ENCODE measurements at places on chromosomes 11 and 22. TPM values are rescaled to one million over a fixed set of nuclear protein-coding genes. Genes with fewer than 3 reads are reported as not detected.

FGF19 gene
- not detected for polyA plus RNA-seq

BATF2 gene
- not detected for polyA plus RNA-seq

TRPM5 gene
- not detected for polyA plus RNA-seq

CBLIF gene
- polyA plus RNA-seq: not detected

MPZL2 gene
- 1.2 TPM for polyA plus RNA-seq

ART1 gene
- polyA plus RNA-seq: not detected

CYTH4 gene
- 54.6 TPM for polyA plus RNA-seq

SH3BP1 gene
- 25.6 TPM for polyA plus RNA-seq

OR8G1 gene
- polyA plus RNA-seq: not detected

TMPRSS4 gene
- not detected for polyA plus RNA-seq

RAB39A gene
- not detected for polyA plus RNA-seq

PYGM gene
- 0.49 TPM for polyA plus RNA-seq

ELMOD1 gene
- not detected for polyA plus RNA-seq

OMP gene
- polyA plus RNA-seq: not detected

MAP6 gene
- polyA plus RNA-seq: not detected

TRIM48 gene
- not detected for polyA plus RNA-seq

ZNF408 gene
- polyA plus RNA-seq: 11.7 TPM

MISFA gene
- not detected for polyA plus RNA-seq

THRSP gene
- not detected for polyA plus RNA-seq

RTN4RL2 gene
- not detected for polyA plus RNA-seq

TLCD5 gene
- polyA plus RNA-seq: not detected

F2 gene
- not detected for polyA plus RNA-seq

SYT7 gene
- not detected for polyA plus RNA-seq

DDI1 gene
- not detected for polyA plus RNA-seq

L3MBTL2 gene
- 39.9 TPM for polyA plus RNA-seq

OR5AR1 gene
- not detected for polyA plus RNA-seq

LMNTD2 gene
- polyA plus RNA-seq: 0.99 TPM

TMPRSS13 gene
- polyA plus RNA-seq: 1.0 TPM

OR5B2 gene
- not detected for polyA plus RNA-seq

DDTL gene
- polyA plus RNA-seq: 0.58 TPM

PATE2 gene
- not detected for polyA plus RNA-seq

FREY1 gene
- polyA plus RNA-seq: not detected

VWCE gene
- not detected for polyA plus RNA-seq

ACR gene
- polyA plus RNA-seq: not detected

MMP12 gene
- not detected for polyA plus RNA-seq

ANO5 gene
- polyA plus RNA-seq: not detected

TPBGL gene
- polyA plus RNA-seq: 0.12 TPM

FBXO7 gene
- 146 TPM for polyA plus RNA-seq

CELSR1 gene
- 0.66 TPM for polyA plus RNA-seq

RIBC2 gene
- polyA plus RNA-seq: not detected

SHISA8 gene
- polyA plus RNA-seq: not detected

TNNI2 gene
- polyA plus RNA-seq: not detected

USH1C gene
- not detected for polyA plus RNA-seq

HPX gene
- not detected for polyA plus RNA-seq

NAALADL1 gene
- 22.2 TPM for polyA plus RNA-seq

FZD4 gene
- not detected for polyA plus RNA-seq

MS4A4A gene
- not detected for polyA plus RNA-seq

FGF4 gene
- not detected for polyA plus RNA-seq

MFRP gene
- polyA plus RNA-seq: not detected

KRTAP5-1 gene
- polyA plus RNA-seq: not detected

All from naive thymus-derived CD8-positive, alpha-beta T cell (primary cell).